ENCODE measurements at places on chromosomes 7 and 10. TPM values are rescaled to one million over a fixed set of nuclear protein-coding genes. Genes with fewer than 3 reads are reported as not detected.

- DNase-seq = peak; percentile 60
Observed at GRCh38 chr10:12360461-12360860, 11.1 kb downstream of the CAMK1D start.

- DNase-seq = no peak
Observed at GRCh38 chr10:86209726-86210125, 156.9 kb downstream of the GRID1 start.

DNA sequence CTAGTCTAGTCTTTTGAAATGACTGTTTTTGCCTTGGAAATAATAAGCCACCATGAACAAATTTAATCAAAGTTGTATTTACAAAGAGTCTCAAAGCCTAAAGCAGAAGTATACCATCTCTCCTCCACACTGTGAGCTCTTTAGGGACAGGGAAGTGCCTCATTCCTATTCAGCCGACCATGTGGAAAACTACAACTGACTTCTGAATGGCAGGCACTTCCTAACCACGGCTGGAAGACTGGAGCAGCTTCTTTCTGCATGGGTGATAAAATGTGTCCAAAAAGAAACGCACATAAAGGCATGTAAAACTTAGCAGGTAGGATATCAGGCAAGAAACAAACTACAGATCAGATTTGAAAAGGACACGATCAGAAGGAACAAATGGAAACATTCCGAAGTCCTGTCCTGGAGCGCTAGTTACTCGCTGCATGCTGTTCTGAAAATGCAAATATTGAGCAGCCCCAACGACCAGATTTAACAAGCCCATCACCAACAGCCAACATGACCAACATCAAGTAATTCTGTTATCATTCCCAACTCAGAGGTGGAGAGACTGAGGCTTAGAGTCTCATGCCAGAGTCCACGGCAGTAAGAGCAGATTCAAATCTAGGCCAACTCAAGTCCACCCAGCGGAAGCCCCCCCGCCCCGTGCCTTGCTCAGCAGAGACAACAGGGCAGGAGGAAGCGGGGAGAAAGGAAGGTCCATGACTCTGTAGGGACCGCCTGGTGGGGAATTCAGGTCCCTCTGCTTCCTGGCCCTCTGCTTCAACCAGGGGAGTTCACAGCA lies 26.5 kb downstream of the CTBP2 start:
- DNase-seq = no peak

DNA sequence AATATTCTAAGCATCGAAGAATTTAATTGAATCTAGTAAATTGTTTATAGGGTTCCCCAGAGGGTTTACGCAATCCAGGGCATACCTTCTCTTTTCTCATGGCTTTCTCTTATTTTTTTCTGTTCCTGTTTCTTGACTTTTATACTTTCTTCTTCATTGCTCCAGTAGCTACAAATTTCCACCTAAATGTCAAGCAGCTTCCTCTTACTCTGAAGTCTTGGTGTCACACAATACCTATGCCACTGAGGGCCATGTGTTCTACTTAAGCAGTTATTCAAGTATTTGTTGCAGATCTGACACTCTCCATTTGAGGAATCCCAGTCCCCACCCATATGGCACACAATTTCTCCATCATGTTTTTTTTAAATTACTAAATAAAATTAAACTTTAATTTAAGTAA lies 343.1 kb upstream of the MBL2 start:
- no peak for DNase-seq

DNA sequence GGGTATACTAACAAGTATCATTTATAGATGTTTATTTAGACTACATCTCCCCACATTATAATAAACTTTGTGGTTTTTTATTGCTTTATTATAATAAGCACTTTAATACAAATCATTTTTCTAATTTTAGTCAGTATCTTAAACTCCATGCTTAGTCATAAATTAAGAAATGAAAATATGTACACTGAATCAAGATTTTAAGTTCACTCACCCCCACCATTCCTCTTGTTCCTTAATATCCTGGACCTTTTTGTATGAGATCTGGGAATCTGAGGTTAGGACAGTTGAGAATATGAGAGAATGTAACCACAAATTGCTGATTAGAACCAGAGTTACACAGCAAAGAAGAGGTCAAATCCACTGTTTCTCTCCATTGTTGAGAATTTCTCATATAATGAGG lies 93.6 kb upstream of the WNT16 start:
- no peak for DNase-seq

- DNase-seq = peak; percentile 82
Observed at GRCh38 chr10:71242622-71243009, 30.2 kb downstream of the UNC5B start.

Gene PDK4
- total RNA-seq = 0.62 TPM

Gene HOXA4
- total RNA-seq = not detected

Gene CALHM3
- total RNA-seq = 0.10 TPM
